ENCODE measurements at places on chromosomes 2 and 18.

GRCh38 chr18:11407940-11408339 is 201.5 kb upstream of the SLC35G4 start:
- no peak for DNase-seq

- no peak for DNase-seq
These were observed 1615.8 kb upstream of the TMEFF2 start for GRCh38 chr2:193810533-193810932.

- DNase-seq, result no peak
These were observed 48.8 kb upstream of the TMEFF2 start for GRCh38 chr2:192243488-192243887.

- no peak for DNase-seq
These were observed 10.9 kb downstream of the UXS1 start for GRCh38 chr2:106183101-106183696.

DNA sequence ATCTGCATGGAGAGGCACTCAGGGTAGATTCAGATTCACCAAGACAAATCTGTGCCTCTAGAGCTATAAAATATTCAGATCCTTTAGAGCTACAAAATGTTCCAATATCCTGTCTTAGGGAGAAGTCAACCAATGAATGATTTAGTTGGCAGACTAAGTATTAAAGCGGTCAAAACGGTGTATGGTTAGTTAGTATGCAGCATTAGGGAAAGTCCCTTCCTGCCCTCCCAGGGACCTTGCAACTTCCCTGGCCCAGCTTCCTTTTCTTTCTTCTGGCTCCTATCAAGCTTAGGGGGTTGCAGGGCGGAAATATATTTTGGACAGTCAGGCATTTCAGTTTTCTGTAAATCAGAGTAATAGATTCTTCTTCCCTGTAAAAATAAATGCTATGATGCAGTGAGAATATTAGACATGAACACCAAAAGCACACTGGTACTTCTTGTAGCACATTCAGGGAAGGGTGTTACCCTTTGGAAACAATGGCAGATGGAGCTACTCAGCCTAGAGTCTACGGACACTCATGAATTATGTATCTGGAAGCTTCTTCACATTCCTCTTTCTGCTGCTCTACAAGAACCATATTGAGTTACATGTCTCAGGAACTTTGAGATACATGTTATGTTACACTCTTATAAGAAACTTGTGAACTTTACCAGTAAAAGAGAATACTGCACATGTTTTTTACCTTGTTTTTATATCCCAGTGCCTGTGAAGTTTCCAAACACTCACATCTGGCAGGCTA is 45.7 kb downstream of the CCDC93 start:
- DNase-seq, result no peak

DNA sequence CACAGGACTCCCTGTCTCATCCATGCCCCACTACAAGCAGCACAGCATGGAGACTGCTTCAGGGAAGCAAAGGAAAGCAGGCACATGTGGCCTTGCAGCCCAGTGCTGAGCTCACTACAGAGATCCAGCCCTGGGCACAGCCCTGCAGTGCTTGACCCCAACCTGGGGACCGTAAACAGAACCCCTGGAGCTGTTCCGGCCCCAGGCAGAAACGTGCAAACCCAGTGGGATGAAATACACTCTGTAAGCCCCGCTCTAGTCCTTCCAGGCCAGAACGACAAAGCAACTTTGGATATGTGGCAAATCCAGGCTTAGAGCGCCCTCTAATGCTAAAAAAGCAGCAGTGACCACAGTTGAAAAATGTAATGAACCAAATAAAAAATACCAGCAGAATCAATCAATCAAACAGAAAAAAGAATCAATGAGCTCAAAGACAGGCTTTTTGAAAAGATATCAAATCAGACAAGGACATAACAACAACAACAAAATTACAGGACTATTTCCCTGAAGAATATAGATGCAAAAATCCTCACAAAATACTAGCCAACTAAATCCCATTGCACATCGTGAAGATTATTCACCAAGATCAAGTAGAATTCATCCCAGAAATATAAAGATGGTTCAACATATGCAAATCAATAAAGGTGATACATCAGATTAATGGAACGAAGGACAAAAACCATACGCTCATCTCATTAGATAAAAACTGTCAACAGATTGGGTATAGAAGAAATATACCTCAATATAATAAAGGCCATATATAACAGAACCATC is 45.6 kb downstream of the ZNF519 start:
- DNase-seq, result peak; percentile 44

DNA sequence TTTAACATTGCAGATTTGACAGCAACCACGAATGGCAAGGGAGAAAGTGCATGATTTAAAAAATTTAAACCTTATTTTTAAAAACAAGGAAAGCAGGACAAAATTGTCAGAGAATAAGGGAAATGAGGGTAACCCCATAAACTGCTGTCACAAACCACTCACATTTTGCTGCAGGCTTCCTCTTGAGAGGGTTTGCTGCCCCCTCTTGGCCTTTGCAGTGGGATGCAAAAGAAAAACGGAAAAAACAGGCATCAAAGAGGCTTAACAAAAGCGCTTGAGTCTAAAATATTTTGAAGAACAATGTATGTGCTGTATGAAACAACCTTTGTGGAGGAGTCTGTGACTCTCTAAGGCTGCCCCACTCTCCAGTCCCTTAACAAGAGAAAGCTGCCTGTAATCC is 91.6 kb downstream of the TMX3 start:
- DNase-seq, result peak; percentile 14

- DNase-seq, result no peak
These were observed 132.1 kb upstream of the SETBP1 start for GRCh38 chr18:44548291-44549221.

- DNase-seq, result no peak
These were observed 36.0 kb upstream of the BIN1 start for GRCh38 chr2:127142663-127143630.

- DNase-seq, result no peak
These were observed 7.6 kb downstream of the HIBCH start for GRCh38 chr2:190311893-190312634.

GRCh38 chr2:144083211-144083610 is 436.7 kb downstream of the ZEB2 start:
- DNase-seq, result no peak

DNA sequence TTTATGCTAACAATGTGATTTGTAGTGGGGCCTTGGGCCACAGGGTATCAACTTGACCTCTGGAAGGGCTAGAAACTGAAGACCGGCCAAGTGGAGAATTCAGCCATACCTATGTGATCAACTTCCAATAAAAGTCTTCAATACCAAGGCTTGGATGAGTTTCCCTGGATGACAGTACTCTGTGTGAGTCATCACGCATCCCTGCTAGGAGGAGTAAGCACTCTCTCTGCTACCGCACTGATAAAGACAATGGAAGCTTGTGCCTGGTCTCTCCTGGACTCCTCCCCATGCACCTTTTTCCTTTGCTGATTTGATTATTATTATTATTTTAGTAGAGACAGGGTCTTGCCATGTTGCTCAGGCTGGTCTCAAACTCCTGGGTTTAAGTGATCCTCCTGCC is 58.1 kb downstream of the SKA1 start:
- no peak for DNase-seq

DNA sequence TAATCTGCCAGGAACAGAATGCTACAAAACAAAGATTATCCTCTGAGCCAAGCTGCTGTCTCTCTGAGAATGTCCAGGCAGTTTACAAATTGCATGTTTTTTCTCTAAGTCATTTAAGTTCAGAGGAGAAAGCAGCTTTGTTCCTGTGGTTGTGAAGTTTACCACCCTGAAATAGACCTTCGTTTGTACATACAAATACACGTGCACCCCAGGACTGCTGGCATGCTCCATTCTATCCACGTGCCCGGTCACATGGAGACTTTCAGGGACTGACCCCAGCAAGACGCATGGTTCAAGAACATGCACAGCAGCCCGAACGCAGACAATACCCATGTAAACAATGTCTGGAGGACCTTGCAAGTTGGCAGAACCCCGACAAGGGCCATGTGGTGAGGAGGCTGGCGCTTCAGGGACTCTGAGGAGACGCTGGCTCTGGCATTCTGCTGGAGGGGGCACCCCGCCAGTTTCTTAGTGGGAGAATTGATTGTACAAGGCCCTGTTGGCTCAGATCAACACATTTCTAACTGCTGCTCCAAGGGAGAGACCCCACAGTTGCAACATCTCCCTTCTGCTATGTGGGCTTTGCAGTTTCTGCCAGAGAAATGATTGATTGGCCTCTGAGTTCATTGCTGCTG is 33.3 kb downstream of the FAM178B start:
- DNase-seq, result no peak

DNA sequence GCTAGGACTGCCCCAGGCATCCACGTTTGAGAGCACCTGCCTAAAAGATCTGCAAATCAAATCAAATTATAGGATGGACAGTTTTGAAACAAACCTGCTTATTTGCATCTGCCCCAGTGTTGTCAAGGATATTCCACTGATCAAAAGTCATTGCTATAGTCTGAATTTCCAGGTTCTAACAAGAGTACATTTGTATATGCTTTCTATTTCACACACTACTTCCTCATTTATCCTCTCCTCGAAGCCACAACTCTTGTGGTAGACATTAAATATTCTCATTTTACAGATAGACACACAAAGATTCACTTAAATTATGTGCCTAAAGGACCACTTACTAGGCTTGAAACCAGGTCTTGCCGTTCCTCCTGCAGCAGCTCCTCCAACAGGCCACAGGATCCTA is 11.9 kb upstream of the TET3 start:
- DNase-seq, result no peak

- DNase-seq, result no peak
These were observed 126.7 kb upstream of the TMEM200C start for GRCh38 chr18:6022074-6022444.

GRCh38 chr18:69944436-69944835 is 3.2 kb downstream of the CD226 start:
- DNase-seq, result no peak

DNA sequence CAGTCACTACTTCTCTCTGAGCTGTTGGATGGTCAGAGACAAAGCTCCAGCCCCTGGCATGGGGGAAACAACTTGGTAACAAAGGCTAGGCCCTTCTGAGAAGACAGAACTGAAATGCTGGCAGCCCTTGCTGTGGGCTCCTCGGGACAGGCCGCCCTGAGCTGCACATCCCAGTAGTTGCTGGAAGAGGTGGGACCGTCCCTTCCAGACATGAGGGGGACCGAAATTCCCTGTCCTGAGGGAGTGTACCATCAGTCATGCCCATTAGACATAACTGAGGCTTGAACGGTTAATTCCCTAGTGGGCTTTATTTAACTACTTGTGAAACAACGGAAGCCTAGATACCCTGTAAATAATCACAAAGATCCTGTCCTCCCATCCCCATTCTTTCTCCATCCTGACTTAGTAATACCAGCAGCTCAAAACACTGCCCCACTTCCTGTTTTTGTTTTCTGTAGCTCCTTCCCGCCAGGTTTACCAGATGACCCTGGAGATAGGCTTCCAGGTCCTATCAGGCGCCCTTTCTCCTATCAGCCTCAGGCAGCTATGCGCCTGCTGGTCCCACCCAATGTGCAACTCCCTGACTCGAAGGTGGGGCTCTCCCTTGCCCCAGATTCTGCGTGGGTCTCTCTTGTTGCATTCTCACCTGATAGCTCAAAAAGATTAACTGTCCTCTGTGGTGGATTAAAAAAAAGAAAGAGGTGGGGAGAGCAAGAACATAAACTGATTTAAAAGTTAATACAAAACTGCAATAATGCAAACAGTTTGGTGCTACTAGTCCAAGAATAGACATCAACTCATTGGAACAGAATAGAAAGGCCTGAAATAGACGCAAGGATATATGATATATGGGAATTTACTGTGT is 37.0 kb upstream of the NT5DC4 start:
- peak; percentile 28 for DNase-seq

- no peak for DNase-seq
These were observed 123.1 kb downstream of the LRRTM4 start for GRCh38 chr2:77398970-77399600.

GRCh38 chr18:2850816-2851215 is 4.0 kb downstream of the EMILIN2 start:
- DNase-seq, result no peak

GRCh38 chr2:169512525-169512924 is 3.0 kb downstream of the KLHL41 start:
- no peak for DNase-seq

GRCh38 chr18:62664414-62664813 is 50.9 kb upstream of the PHLPP1 start:
- DNase-seq, result no peak

- no peak for DNase-seq
These were observed 213.1 kb downstream of the GCA start for GRCh38 chr2:162556996-162557395.

DNA sequence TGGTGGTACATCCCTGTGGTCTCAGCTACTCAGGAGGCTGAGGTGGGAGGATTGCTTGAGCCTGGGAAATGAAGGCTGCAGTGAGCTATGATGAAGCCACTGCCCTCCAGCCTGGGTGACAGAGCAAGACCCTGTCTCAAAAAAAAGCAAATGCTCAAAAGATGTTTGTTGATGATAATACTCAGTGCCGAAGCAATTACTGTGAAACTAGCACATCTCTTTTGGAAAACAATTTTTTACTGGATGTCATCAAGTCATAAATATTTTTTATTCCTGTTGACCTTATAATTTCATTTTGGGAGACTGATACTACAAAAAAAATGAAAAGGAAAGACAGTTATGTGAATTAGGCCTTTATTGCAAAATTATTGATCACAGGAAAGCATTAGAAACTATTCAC is 34.5 kb upstream of the FHOD3 start:
- DNase-seq, result no peak

DNA sequence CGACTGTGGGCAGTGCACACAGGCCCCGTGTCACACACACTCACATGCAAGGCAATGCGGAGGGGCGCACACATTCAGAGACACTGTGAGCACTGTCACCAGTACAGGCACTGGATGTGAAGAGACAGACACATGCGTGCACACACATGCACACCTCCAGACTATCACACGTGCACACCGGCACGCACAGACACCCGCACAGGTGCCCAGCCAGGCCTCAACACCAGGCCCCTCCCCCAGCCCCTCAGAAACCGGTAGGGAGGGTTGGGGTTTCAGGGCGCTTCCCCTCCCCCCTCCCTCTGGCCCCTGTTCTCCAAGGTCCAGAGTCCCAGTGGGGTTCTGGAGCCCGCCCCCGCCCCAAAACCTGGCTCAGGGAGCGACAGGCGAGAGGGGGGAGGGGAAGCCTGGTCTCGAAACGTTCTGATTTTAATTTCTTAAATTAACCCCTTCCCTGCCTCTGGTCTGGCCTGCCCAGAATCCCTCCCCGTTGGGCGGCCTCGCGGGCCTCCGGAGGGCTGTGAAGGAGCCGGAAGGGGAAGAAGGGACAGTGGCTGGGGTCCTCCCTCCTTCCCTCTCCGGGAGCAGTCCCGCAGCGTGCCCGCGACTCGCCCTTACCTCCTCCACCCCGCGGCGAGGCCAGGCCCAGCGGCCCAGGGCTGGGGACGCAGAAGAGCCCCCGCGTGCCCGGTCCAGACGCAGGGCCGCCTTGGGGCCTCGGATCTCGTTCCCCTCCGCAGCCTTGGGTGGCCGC is 558 bp downstream of the FBXO41 start:
- DNase-seq, result peak; percentile 40

GRCh38 chr2:22683914-22684313 is 701.1 kb upstream of the KLHL29 start:
- DNase-seq, result no peak

Measured in SW480 (cell line).